ENCODE measurements at places on chromosomes 6 and 20.

DNA sequence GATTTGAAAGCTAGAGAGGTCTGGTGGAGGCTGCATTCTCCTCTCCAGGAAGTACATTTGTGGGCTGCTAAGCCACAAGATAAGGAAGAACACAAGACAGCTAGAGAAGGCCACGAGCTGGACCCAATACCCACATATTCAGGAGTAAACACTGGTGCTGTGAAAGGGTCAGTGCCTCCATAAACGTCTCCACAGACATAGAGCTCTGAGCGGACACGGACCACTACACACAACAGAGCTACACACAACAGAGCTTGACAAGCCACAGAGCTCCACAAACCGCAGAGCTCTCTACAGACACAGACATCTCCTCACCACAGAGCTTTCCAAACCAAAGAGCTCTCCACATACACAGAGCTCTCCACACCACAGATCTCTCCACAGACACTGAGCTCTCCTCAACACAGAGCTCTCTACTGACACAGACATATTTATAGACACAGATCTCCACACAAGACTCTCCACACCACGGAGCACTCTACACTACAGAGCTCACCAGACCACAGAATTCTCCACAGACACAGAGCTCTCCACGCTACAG is 51.9 kb downstream of the ERMARD start:
- no peak for DNase-seq

GRCh38 chr6:134288538-134289203 is 29.2 kb downstream of the SGK1 start:
- no peak for DNase-seq

DNA sequence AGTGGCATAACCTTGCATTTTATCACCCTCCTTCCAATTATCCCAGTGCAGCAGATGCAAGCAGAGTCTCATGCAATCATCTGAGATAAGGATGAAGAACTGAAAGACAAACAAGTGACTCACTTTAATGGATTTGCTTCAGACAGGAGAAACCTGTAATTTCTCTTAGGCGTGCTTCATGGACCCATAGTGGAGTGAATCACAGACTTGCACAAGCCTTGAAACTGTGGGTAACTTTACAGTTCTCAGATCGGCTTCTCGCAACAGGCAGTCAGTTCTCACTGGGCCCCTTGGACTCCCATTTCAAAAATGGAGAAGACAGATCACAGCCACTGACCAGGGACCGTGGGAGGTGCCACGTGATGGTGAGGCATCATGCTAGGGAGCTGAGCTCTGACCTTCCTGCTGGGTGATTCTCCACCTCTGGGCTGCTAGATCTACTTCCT is at the start of gene ADGRF4:
TSS of gene ADGRF4 (plus strand) at position 239 of the 446 bp plus-strand sequence. CDS start 8,666 bp downstream, outside the sequence.
- no peak for DNase-seq

- DNase-seq: no peak
Measured at GRCh38 chr20:15375836-15376235, 1038.4 kb upstream of the FLRT3 start.

- no peak for DNase-seq
Measured at GRCh38 chr20:44601236-44601671, 18.9 kb downstream of the PKIG start.

Measured in stimulated activated CD8-positive, alpha-beta memory T cell treated with anti-CD3 and anti-CD28 coated beads, Interleukin-4, amount 100 ng/mL, for 4 hours (primary cell).